ENCODE measurements at places on chromosomes 7 and 10.

DNA sequence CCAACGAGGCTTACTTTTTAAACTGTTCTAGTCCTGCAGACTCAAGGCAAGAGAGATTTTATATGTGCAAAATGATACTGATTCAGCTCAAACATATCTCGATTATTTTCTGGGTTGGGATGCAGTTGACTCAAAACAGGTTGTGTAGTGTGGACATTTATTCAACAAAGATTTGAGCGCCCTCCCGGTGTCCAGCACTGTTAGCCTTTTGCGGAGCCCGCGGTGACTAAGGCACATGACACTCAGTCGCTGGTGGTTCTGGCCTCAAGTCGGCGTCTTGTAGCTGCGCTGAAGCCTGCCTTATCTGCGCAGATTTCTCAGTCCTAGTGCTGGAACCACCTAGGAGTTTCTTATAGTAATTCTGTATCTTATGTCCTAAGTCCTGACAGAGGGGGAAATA is 938 bp upstream of the CADPS2 start:
- DNase-seq, result peak; percentile 15

DNA sequence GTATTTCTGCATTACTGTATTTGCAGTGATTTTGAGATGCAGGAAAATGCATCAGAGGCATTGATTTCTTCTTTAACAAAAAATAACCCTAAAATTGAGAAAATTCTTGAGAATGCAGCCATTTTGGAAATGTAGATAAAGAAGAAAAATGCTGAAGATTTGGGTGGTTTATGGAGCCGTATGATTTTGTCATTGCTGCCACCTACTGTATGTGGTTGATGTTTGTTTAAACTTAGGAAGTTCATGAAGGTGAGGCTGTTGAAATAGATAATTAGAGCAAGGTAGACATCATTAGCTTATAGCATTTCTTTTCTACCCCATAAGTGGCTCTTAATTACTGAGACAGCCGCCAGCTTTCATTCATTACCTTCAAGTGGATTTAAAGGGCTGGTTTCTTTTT is 92.1 kb upstream of the SAMD8 start:
- no peak for DNase-seq

DNA sequence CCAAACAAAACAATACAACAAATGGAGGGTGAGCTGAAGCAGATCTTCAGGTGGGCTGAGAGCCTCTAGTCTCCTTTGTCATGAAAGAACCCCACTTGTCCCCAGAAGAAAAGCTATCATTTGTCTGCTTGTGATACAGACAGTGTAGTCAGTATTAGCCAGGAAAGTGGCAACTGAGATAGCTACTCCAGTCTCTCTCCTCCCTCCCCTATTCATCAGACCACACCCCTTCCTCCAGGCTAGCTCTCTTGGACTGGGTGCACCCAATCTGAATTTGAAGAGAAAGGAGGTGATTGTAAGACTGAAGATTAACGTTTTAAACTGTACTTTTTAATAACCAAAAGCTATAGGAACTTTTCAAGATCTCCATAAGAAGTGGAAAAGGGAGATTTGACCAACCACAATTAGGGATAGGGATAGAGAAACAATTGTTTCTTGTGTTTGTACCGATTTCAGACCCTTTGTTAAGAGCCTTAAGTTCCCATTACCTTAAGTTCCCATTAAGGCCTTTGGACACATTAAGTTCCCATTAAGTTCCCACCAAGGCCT is 14.1 kb downstream of the BMPR1A start:
- no peak for DNase-seq

DNA sequence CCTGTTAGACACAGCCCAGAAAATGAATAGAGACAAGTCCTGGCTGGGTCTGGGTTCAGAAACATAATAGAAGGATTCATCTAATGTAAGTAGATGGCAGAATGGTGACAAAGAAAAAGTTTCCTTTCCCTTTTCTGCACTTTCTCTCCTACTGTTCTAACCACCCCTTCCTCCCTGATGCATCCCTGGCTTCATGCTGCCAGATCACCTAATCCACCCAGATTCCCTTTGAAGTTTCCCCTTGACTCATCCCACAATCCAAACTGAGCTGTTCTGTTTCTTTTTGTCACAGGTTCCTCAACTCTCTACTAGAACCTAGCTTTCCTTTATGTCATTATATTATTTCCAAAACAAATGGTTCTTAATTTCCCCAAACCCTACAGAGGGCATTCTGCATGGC is 1.1 kb upstream of the MACC1 start:
- no peak for DNase-seq

GRCh38 chr7:80787721-80788120 is 131.1 kb downstream of the SEMA3C start:
- DNase-seq, result no peak

DNA sequence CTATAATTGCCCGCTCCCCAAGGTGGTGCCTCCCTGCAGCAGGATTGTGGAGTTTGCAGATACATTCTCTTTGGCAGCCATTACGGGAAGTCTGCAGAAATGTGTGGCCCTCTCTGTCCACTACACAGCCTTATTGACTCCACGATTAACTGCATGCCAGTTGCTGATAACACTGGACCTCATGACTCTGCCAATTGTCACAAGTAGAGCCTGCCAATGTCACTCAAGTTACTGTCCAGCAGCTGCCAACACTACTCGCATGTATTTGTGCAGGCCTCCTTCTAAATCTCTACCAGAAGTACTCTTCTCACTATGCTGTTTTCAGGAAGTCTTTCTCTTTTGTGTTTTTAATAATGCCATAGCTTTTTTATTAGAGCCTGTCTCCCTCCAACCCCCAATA is 128.8 kb downstream of the PPP1R3A start:
- DNase-seq, result no peak

DNA sequence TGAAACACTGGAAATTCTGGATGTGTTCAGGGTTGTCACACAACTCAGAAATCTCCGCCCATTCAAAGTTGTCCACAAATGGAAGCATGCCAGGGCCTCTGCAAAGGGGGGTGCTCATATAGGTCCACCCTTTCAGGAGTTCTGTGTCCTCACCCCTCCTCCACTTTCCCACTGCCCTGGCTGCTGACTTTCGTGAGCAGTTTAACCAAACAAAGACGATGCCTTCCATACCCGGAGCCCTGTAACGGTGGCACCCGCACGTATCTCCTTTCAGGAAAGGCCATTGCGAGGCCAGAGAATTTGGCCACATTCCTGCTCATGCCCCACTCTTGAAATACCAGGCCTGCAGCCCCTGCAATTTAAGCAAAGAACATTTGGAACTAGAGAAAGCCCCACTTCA is 1.4 kb downstream of the CPXM2 start:
- no peak for DNase-seq

DNA sequence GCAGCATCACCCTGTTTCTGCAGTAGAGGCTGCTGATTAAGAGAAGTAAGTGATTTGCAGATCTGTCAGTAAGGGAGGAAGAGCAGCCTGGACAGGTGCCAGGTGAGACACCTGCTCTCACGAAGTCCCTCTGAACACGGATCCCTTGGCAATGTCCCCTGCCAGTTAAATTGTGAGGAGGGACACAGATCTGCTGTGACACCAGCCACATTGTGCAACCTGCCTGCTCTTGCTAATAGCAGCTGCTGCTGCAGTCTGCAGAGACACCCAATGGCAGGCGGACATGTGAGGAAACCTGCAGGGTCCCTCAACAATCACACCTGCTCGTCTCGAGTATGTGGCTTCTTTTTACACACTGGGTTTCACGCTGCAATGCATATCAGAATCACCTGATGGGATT is 31.9 kb downstream of the ANXA11 start:
- DNase-seq, result no peak

GRCh38 chr10:12358863-12359564 is 9.7 kb downstream of the CAMK1D start:
- no peak for DNase-seq

DNA sequence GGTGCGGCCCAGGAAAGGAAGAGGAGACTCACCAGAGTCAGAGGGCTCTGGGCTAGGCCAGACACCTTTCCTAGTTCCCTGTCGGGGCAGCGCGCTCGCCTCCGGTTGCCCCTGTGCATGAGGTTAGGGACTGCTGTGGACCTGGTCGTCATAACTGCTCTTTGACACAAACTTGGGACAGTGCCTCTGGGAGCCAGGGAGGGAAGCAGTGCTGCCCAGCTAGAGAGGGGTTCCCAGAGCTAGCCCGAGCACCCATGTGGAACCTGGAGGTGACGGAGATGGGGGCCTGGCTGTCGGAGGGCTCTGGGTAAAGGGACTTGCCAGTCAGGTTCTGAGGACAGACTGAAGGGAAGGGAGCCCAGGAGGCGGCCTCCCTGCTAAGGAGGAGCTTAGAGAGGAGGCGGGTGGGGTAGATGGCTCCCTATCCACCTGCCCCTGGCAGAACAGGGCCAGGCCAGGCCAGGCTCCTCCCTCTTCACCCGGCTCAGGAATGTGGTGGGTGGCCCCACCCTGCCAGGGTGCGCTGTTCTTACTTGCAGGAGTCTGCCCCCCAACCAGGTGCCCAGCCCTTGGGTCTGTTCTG is 29.7 kb downstream of the AGAP3 start:
- DNase-seq, result no peak

GRCh38 chr7:152333134-152333533 is 102.7 kb downstream of the KMT2C start:
- no peak for DNase-seq

DNA sequence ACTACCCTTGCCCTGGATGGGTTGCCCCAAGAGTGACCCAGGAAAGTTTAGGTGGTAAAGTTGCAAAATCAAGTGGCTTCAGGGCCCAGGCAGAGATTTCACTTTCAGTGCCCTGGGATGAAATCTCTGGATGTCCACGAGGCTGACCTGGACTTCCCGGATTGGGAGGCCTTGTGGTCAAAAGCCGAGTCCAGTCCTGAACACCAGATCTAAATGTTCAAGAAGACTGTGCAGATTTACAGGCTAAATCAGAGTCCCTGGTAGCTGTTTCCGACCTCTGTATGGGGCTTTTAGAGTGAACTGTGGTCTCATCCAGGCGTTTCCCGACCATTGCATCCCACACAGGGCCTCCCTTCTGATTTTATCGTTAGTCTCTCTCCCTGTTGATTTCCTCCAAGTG is 95.3 kb downstream of the WDR11 start:
- no peak for DNase-seq

DNA sequence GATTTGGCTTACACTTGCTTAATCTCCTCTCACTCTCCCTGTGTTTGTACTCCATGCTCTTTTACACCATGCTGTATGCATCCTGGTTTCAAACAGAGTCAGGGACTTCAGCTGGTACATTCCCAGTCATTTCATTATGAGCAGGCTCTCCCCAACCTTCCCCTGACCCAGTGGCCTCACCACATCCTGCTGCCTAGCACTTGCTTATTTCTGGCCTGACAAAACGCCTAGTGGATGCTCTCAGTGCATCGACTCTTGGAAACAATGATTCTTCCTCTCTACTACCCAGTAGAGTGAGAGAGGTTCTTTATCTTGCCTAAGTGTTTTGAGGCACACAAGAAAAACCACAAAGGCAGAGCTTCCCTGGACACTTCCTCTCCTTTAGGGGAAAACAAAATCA is 63.4 kb downstream of the CAV1 start:
- DNase-seq, result peak; percentile 46
